ENCODE measurements at places on chromosomes 13 and 19. TPM values are rescaled to one million over a fixed set of nuclear protein-coding genes. Genes with fewer than 3 reads are reported as not detected.

Gene PPP6R1
- 49.1 TPM for polyA plus RNA-seq

GRCh38 chr19:33564836-33565338 lies 43.3 kb upstream of the PEPD start:
- DNase-seq, result no peak

DNA sequence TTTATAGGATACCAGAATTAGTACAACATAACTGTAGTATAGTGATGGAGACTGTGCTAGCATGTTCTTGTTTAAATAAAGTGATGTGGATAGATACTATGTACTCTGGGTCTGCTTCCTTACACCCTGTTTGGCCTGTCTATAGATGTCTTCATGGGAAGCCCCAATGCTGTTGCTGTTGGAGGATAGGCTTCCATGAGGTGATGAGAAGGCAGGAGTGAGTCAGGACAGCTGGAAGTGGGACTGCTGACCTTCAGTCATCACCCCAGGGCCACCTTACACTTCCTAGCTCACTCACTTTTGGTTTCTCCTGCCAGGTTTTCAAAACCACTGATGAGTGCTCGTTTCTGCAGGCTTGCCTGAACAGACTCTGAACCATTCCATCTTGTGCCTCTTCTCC lies 4.2 kb downstream of the KCTD4 start:
- no peak for DNase-seq

Gene CYP4F12
- polyA plus RNA-seq, result 0.62 TPM
